ENCODE measurements at places on chromosomes 7 and 10. TPM values are rescaled to one million over a fixed set of nuclear protein-coding genes. Genes with fewer than 3 reads are reported as not detected.

The FOXP2 gene
- not detected for total RNA-seq

The C10orf143 gene
- 14.6 TPM for total RNA-seq

The SCRN1 gene
- 5.7 TPM for total RNA-seq

The ANKRD30A gene
- not detected for total RNA-seq

The VSTM2A gene
- not detected for total RNA-seq

The COL17A1 gene
- total RNA-seq, result not detected

The FAM20C gene
- 1.6 TPM for total RNA-seq

The NXPH1 gene
- not detected for total RNA-seq

The NEUROG3 gene
- not detected for total RNA-seq

The ABCB1 gene
- total RNA-seq, result 25.1 TPM

The FXYD4 gene
- total RNA-seq, result not detected

The IFIT3 gene
- total RNA-seq, result 4.4 TPM

The LIPK gene
- total RNA-seq, result not detected

The LLCFC1 gene
- not detected for total RNA-seq

The SPDYE11 gene
- total RNA-seq, result not detected

The TEX36 gene
- not detected for total RNA-seq

The GATA3 gene
- total RNA-seq, result 75.3 TPM

The PPP1R9A gene
- 0.23 TPM for total RNA-seq

The AMZ1 gene
- total RNA-seq, result 0.09 TPM

The NUTM2B gene
- 1.6 TPM for total RNA-seq

The UPK3BL2 gene
- 86.5 TPM for total RNA-seq

The CALY gene
- total RNA-seq, result 4.7 TPM

The HOXA7 gene
- total RNA-seq, result not detected

The MYO1G gene
- total RNA-seq, result 191 TPM

The CTTNBP2 gene
- 0.16 TPM for total RNA-seq

The STX1A gene
- 11.1 TPM for total RNA-seq

The CNPY1 gene
- not detected for total RNA-seq

The DDX21 gene
- total RNA-seq, result 57.7 TPM

The PDE6C gene
- total RNA-seq, result not detected

The LRRC72 gene
- not detected for total RNA-seq

Measured in T-cell (primary cell).